Smooth muscle cell of the brain vasculature (primary cell): ENCODE measurements at places on chromosomes 2 and 18.

DNA sequence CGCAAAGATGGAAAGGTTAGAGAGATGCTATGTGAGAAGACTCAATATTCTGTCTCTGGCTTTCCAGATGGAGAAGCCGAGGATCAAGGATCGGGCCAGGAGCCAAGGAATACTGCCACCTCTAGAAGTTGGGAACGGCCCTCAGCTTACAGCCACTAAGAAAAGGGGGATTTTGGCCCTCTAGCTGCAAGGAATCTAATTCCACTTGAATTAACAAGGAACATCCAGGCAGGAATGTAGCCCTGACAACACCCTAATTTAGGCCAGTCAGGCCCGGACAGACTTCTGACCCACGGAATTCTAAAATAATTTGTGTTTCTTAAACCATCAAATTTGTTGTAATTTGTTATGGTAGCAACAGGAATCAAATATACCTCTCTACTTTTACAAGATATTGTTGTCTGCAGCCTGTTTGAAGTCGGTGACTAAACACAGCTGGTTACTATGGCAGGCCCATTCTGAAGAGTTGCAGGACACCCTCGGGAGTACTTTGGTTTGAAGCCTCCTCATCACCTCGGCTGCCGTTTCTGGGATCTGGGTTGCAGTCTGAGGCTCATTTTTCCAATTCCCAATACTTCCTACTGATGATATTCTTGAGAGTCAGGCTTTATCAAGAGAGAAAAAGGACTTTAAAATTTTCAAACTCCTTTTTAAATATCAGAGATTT, 1131.2 kb downstream of the TSN start:
- DNase-seq: no peak

DNA sequence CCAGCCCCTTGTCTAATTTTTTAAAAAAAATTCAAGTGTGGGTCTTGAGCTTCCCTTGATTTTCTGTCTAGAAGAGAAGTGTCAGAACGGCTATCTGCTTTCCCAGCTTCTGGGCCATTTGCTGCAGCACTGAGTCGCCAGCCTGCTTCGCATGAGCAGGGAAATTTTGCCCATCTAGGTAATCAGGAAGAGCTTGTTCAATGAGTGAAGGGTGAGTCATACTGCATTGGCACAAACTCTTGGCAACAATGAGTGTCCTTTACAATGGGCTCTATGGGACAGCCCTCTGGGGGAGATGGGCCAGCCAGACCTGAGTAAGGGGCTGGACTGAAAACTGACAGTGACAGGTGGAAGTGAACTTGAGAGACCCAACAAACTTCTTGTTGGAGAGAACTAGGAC, 2.4 kb upstream of the RNF144A start:
- no peak for DNase-seq

DNA sequence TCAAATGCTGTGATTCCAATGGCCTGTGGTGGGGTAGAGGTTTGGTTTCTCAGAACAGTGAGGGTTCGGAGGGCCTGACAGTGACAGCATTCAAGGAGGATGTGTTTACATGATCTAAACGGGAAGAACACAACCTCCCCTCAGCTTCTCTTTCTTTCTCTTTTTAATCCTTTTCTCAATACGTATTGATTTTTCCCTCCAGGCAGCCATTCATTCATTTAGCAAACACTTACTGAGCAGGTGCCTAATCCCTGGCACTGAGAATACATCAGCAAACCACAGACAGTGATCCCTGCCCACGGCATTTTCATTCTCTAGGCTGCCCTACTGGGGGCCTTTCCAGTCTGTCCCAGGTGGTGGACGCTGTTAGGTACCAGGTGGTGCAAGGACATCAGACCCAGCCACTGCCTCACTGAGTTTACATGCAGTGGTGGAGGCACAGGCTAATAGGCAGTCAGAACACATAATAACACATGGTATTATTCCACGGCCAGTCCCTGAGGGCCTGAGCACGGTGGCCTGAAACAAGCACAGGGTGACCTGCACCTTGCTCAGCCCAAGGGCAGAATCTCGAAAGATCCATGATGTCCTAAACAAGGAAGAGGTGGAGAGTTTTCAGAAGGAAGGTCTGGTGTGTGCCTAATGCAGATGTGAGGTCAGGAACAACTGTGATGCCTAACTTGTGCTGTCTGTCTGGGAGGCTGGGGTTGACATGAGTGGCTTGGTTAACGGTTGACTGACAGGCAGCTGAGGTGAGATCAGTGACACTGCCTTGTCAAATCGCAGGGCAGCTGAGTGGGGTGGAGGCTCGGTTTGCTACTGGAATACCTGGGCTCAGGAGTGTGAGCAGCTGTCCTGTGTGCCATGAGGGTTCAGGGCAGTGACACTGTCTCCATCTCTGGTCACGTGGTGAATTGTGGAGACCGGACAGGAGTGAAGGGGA, 785.5 kb upstream of the HS6ST1 start:
- DNase-seq: no peak

- DNase-seq: no peak
These were observed 190.1 kb upstream of the AGAP1 start for GRCh38 chr2:235303499-235304291.

DNA sequence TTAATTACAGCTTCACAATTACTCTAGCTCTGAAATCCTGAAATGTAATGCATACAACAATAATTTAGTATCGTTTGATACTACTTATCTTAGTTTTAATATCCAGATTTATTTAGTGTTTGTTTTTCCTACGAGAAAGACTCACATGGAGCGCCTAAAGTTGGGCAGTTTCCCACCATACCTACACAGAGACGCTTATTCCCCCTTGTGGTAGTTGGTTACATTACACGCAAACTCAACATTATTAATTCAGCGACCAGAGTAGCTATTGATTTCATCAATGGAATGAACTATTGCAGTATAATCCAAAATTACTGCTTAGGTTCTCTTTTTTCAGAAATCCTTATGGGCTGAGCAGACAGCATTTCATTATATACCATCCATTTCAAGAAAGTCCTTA, 164.0 kb upstream of the REG3G start:
- DNase-seq: no peak

DNA sequence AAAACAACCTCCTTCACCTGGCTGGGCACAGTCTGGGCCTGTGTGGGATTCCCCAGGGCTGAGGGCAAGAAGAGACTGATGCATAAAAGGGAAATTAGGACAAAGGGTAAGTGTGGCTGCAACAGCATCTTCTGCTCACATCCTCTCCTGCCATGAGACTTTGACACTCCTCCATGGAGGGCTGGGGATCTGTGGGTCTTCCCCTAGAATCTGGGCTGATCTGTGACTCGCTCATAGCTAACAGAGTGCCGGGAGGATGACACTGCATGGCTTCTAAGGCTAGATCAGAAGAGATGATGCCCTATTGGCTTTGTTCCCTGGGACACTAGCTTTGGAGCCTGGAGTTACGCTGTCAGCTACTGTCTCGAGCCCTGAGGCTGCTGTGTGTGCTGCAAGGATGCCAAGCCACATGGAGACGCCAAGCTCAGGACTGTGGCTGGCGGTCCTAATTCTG, 24.3 kb downstream of the MOCOS start:
- no peak for DNase-seq

DNA sequence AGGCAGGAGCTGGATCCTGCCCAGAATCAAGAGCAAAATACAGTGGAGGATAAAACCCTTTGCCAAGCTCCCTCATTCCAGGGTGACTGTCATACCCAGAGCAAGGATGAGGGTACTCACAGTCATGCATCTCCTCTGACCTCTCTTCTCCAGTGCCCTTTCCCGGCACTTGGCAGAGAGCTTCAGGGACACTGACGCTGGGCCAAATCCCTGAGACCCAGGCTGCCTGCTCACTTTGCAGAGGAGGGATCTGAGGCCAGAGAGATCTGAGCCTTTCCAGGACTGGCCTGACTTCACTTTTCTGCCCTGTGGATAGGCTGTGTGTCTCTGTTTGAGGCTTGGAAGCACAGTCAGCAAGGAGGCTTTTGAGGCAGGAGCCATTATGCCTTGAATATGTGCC, 330.0 kb downstream of the CELF4 start:
- DNase-seq: no peak

- DNase-seq: no peak
These were observed 77.7 kb upstream of the FBXO11 start for GRCh38 chr2:47984041-47984440.

DNA sequence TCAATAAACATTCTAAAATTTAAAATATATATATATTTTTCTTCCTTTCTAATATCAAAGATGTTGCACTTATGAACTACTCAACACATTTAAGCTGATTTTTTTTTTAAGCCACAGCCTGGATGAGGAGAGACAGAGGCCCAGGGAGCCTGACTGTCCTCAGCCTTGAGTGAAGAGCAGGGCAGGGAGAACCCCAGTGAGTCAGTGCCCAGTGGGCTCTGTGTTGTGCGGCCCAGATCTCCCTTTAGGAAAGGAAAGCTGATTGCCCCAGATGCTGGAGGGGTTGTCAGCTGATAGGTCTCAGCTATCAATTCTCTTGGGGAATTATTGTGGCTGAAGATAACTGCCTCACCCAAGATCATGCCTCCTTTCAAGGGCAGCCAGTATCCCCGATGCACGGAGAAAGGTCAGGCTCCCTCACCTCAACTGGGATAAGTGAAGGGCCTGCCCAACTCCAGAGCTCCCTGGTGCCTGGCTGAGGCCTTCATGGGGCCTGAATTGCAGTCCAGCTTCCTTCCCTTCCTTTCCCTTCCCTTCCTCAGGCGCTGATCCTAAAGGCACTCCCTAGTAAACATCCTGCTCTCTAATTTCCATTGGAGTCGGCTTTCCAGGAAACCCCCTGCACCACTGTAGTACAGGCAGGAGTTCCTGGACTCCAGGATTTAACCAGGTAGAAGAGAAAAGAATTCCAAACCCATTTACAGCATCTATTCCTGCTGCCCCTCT, 106.9 kb upstream of the ATL2 start:
- no peak for DNase-seq

GRCh38 chr2:229025653-229026052, 245.4 kb downstream of the PID1 start:
- DNase-seq: no peak

DNA sequence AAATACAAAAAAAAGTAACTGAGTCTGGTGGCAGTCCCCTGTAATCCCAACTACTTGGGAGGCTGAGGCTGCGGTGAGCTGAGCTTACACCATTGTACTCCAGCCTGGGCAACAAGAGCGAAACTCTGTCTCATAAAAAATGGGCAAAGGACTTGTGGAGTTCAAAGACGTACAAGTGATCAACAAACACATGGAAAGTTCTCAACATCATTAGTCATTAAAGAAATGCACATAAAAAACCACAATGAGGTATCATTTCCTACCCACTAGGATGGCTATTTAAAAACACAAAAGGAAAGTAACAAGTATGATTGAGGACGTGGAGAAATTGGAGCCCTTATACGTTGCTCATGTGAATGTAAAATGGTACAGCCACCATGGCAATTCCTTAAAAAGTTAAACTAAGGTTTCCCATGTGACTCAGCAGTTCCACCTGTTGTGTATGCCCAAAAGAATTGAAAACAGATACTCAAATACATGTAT, 52.3 kb downstream of the RAB10 start:
- no peak for DNase-seq

DNA sequence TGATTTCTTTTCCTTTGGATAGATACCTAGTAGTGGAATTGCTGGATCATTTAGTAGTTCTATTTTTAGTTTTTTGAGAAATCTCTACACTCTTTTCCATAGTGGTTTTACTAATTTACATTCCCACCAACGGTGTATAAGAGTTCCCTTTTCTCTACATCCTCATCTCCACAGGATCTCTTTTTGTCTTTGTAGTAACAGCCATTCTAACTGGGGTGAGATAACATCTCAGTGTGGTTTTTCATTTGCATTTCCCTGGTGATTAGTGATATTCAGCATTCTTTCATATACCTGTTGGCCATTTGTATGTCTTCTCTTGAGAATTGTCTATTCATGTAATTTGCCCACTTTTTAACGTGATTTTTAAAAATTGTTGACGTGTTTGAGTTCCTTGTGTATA, 13.8 kb downstream of the RFTN2 start:
- DNase-seq: no peak
